Stimulated activated CD4-positive, alpha-beta T cell treated with anti-CD3 and anti-CD28 coated beads, TNF-alpha, amount 100 ng/mL, for 1 hour (primary cell): ENCODE measurements at places on chromosomes 1 and 21.

DNA sequence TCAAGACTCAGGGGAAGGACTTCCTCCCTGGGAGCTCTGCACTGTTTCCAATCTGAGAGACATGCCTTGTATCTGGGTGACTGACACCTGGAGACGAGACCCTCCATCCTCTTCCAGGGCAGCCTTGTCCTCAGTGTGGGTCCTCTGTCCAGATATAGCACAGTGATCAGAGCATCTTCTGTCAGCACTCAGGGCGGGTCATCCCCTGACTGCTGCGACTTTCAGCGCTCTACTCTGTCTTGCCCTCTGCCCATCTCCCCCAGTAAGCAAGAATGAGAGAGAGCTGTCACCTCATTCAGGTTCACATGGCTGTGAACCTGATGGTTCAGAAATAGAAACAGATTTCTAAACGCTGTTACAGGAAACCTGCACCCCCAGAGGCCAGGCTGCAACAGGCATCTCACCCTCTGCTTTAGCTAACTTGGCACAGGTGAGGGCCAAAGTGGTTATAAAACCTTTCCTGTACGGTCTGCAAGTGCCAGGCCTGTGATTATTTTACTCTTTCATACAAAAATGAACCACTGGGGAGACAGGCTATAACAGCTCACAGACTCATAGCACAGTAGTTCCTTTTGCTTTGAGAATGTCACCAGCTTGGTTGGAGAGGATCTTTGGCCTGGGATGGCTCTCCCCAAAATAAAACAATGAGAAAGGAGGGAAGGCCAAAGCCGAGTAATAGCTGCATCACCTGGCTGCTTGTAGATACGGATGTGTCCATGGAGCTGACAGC, 11.4 kb upstream of the TENT5C start:
- DNase-seq, result no peak

GRCh38 chr1:14739082-14739832, 140.8 kb downstream of the KAZN start:
- DNase-seq, result no peak

DNA sequence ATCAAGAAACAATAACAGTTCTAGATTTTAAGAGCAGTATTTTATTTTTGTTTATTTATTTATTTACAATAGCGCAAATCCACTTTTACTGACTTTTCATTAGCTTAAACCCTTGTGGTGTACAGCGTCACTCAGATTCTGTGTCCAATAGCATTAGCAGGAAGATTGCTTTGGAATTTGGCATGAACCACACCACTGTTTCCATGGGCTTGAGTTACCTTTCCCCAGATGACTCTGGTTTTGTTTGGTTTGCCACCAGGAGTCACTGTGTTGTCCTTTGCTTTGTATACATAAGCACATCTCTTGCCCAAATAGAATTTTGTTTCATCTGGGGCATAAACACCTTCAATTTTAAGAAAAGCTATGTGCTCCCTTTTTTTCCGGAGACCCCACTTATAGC, 25.9 kb upstream of the SNRPE start:
- no peak for DNase-seq

DNA sequence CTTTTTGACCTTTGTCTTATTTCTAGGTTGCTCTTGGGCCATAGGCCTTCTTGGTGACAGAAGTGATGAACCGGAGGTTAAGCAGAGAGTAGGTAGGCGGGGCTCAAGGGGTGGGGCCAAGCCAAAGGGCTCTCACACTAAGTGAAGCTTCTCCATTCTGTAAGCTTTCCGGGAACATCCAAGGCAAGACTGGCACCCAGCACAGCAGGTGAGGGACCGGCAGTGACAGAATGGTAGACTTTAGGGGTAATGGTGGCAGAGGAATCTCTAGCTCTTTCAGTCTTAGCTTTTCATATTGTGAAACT, at the start of gene TNFAIP8L2:
TSS of gene TNFAIP8L2 (plus strand) at position 135 of the 305 bp plus-strand sequence. CDS start 2,049 bp downstream, outside the sequence.
- peak; percentile 41 for DNase-seq

DNA sequence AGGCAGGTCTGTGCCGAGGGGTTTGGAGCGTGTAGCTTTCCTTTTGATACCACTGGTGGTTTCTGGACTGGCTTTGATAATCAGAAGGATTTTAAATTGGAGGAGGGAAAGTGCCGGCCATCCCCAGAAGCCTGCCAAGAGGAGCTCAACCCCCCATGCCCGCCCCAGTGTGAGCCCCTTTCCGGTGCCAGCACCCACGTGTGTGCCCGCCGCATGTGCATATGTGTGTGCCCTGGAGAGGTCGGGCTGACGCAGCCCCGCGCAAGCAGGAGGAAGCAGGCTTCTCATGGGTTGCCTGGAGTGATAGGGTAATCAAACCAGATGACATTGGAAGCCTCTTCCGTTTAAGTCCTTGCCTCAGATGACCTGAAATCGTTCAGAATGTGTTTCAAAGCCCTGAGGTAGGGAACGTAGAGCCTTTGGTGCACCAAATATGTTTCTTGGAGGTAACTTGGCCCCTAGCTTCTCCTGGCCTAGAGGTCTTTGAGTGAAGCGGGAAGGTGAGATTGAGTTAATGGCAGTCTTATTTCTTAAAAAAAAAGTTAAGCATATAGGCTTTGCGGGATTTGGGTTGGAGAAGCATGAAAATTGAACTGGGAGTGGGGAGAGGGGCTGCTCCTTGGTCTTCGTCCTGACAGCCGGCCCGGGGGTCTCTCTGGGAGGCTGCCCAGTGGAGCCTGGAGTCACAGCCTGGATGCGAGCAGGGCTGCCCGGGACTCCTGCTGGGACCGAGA, 34.1 kb upstream of the ARHGEF16 start:
- DNase-seq, result no peak

- no peak for DNase-seq
Observed at GRCh38 chr1:7691576-7691975, 79.5 kb upstream of the VAMP3 start.

GRCh38 chr1:119266386-119266785, 102.2 kb upstream of the HAO2 start:
- DNase-seq, result no peak

GRCh38 chr21:19712441-19712840, 1285.8 kb upstream of the NCAM2 start:
- no peak for DNase-seq

- DNase-seq, result no peak
Observed at GRCh38 chr1:29237129-29237821, 953 bp downstream of the PTPRU start.

DNA sequence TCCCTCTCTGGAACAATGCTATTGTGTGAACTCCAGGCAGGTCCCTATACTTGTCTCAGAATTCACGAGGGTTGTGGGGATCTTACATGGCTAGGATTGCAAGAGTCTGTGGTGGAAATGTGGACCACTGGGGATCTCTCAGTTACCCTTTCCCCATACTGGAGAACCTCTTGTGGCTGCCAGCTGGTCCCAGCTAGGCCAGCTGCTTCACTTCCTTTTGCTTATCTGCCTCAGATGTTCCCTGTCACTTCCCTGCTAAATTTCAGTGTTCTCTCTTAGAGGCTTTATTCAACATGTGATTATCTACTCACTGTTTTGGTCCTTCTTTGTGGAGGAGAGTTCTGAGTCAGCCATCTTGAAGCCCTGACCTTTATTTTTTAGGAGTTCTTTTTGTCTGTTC, 75.9 kb upstream of the SAMD13 start:
- DNase-seq, result no peak

DNA sequence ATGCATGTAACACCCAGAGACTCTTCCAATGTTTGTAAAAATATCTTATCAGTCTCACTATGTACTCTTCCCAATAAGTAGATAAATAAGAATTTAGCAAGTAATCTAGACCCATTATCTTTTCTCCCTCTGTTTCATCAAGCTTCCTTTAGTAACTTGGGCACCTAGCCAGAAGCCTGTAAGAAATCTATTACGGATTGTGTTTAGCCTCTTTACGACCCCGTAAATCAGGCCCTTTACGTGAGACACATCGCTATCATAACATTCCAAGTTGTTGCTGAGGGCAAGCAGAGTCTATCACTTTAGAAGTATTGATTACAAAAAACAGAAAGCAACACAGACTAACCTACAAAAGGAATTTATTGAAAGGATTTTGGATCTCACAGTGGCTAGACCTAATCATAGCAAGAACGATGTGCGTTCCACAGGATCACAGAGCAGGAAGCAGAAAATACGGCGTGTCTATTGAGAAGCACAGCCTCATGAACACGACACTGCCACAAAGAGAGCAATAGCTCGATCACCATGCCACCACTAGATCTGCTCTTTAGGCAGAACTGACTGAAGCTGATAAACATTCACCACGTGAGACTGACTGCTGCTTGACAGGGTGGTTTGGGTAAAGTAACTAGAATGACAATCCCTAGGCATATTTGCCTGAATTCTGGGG, 922.1 kb downstream of the AMY1C start:
- DNase-seq, result no peak

GRCh38 chr21:37342046-37342632, 24.4 kb upstream of the DYRK1A start:
- DNase-seq, result no peak

DNA sequence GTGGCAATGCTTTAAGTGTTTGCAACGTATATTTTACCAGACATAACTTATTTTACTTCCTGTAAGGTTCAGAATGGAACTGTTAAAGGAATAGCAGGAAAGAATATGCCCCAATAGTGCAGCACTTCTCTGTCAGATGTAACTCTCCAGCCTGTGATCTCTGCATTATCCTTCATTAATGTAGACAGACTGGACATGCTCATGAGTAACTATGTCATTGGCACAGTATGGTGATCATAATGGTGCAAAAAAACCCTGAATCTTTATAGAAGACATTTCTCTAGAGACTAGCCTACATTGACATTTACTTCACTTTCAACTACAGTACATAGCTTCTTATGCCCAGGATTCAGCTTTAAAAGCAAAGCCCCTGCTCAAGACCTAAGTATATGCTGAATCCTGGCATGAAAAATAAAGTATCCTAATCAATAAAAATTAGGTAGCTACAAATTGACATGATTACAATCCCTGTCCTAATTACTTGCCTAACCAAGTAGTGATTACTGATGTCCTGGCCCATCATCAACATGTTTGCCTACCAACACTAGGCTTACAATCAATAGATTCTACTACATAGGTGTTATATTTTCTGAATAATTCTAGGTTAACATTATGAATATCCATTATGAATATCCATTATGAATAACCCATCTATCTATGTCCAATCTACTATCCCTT, 13.9 kb downstream of the COX20 start:
- no peak for DNase-seq

GRCh38 chr1:37865348-37866120, 6.1 kb upstream of the MTF1 start:
- no peak for DNase-seq

GRCh38 chr1:230507666-230508402, 81.7 kb upstream of the PGBD5 start:
- no peak for DNase-seq

DNA sequence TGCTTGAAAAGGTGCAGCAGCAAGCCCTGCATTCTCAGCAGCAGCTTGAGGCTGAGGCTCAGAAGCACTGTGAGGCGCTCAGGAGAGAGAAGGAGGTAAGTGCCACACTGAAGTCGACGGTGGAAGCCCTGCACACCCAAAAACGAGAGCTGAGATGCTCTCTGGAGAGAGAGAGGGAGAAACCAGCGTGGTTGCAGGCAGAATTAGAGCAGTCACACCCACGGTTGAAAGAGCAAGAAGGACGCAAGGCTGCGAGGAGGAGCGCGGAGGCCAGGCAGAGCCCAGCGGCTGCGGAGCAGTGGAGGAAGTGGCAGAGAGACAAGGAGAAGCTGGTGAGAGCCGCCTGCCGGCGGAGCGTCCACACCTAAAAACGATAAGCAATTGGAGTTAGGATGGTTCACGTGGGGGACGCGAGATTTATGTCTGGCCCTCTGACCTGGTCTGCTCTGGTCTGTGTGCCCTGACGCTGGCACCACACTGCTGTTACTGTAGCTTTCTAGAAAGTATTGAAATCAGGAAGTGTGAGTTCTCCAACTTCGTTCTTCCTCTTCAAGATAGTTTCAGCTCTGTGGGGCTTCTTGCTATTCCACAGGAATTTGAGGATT, 26.7 kb upstream of the DIP2A start:
- DNase-seq, result no peak

GRCh38 chr1:103333141-103333540, 192.4 kb upstream of the RNPC3 start:
- DNase-seq, result no peak

DNA sequence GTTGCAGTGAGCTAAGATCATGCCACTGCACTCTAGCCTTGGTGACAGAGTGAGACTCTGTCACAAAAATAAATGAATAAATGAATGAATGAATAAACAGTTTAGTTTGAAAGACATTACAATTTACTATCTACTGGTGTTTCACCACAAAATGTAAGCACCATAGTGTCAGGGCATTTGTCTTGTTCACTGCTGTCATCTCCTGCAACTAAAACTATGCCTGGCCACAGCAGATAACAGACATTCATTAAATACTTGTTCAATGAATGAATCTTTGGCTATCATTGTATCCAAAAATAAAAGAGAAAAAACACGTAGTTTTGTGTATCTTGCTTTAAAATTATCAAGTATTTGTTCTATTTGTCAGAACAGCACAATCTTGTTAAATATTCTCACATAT, 32.5 kb downstream of the SASS6 start:
- DNase-seq, result no peak

DNA sequence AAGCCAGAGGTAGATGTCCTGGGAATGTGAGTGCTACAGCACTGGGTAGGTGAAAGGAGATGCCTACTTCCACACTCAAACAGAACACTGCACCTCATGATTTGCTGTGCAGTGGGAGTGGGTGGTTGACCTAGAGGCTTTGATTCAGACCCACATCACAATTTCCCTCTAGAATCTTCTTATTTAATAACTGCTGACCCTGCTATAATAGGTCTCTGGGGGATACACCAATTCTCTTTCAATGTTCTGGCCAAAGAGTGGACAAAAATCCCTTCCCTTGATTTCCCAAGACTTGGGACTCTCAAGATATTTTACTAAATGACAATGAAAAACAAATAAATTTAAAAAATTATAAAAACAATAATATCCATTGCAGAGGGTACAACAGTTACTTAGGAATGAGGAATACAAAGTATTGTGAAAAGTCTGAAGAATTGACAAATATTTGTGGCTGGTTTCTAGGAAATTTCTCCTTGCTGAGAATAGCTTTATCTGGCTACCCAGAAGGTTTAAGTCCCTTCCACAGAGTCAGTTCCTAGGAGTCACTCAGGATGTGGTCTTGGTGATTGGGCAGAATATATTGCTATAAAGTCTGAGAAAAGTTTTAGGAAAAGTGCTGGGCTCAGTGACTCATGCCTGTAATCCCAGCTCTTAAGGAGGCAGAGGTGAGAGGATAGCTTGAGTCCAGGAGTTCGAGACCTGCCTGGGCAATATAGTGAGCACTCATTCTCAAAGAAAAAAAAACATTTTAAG, 2.4 kb upstream of the FCGR2A start:
- no peak for DNase-seq

GRCh38 chr21:26096494-26097371, 73.8 kb downstream of the APP start:
- no peak for DNase-seq

GRCh38 chr1:39416609-39417008, 74.8 kb upstream of the BMP8A start:
- DNase-seq, result no peak

DNA sequence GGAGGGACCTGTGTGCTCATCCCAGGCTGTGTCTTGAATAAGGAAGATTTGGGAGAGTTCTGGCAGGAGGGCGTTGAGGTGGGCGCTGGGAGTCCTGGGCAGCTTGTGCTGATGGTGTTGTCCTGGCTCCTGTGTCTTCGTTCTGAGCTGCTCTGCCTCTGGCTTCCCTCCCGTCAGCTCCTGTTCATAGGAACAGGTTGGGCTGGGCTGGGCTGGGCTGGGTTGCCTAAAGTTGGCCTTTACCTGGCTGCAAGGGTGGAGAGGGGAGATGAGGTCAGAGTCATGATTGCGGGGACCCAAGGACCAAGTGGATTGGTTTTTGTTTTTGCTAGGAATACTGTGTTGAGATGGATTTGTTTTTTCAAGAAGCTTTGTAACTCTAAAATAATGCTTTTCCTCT, 9.1 kb downstream of the NECAP2 start:
- DNase-seq, result no peak

GRCh38 chr1:209920844-209921243, 17.2 kb upstream of the SYT14 start:
- no peak for DNase-seq
